A549 treated with GW870086 at 1 μM for 4 hours (cell line): ENCODE measurements at places on chromosomes 5 and 9. TPM values are rescaled to one million over a fixed set of nuclear protein-coding genes. Genes with fewer than 3 reads are reported as not detected.

The PRRC1 gene
- total RNA-seq = 37.1 to 57.1 TPM (median 48.7 TPM) in 5 replicates

The SLC25A48 gene
- 0.07 to 0.12 TPM in 2 of 5 replicates, not detected in the others for total RNA-seq

The IL13 gene
- 0.12 TPM in 1 of 5 replicates, not detected in the others for total RNA-seq

The CRB2 gene
- total RNA-seq = 0.06 to 0.18 TPM (median 0.09 TPM) in 5 replicates

The BNC2 gene
- total RNA-seq = 5.2 to 7.5 TPM (median 6.6 TPM) in 5 replicates

The PLEKHG4B gene
- 0.77 to 1.6 TPM (median 1.1 TPM) in 5 replicates for total RNA-seq

The CDC20B gene
- 0.09 to 0.21 TPM (median 0.10 TPM) in 4 of 5 replicates, not detected in the other for total RNA-seq

The LHX2 gene
- total RNA-seq = 2.8 to 5.3 TPM (median 3.9 TPM) in 5 replicates

The GABRA1 gene
- not detected in 5 replicates for total RNA-seq

The PCDHGB2 gene
- 0.05 to 0.19 TPM (median 0.10 TPM) in 5 replicates for total RNA-seq

The ENHO gene
- 0.88 to 2.9 TPM (median 2.0 TPM) in 5 replicates for total RNA-seq
